NCI-H510A (cell line): ENCODE measurements at places on chromosomes 7 and 10.
A peak's percentile ranks its signal among the peaks of the same experiment; 100 is the strongest.

DNA sequence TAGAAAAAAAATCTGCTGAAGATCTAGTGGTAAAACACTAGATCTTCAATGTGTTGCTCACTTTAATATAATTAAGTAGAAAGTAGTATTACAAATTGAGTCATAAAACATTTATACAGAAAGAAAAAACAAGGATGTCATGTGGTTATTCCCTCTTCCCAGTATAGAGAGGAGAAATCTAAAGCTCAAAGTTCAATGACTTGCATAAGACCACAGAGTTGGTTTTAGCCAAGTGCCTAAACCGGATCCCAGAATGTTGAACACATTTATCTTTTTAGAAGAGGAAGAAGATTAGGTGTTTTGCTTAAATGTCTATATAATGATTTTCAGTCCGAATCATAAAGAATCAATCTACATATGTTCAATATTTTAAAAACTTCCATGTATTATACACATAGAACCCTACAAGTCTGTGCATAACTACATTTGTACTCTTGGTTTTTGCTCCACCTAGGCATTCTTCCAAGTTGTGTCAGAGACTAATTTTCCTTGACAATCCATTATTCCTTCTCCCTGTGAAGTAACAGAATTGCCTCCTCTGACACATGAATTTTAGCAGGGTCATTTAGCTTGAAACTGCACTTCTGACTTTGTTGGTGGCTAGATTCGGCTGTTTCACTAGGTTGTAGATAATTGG is 389.2 kb downstream of the MAGI2 start:
- no peak for DNase-seq

DNA sequence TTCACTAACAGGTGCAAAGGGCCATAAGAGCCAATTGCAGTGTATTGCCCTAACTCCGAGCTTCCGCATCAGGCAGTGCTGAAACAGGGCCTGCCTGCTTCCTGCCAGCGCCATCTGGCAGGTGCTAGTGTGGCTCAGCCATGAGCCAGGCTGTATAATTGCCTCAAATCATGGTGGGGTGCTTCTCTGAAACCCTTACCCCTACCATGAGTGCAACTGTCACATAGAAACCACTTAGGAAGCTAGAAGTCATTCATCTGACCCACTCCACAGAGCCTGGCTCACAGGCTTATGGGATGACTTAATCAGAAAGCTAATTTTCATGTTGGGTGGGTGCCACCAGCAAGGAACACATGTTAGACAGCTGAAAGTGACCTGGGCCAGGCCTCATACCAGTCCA is 133.3 kb upstream of the LAMB4 start:
- peak; percentile 63 for DNase-seq

DNA sequence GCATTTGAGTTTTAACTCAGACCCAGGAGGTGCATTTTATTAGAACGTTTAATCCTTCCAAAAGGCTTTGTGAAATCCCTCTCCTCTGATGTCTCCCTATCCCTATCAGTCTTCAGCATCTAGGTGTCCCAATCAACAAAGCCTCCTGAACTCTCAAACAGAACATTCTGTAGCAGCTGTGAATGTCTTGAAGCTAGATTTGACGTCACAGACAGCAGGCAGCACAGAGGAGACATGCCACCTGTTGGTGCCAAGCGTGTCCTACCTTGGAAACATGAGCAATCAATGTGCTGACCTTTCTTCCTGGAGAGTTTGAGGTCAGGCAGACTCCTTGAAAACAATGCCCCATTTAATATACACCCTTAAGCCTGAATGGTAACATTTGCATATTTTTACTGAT is 125.5 kb downstream of the RNLS start:
- no peak for DNase-seq

GRCh38 chr10:1070919-1071318 is 14.7 kb downstream of the WDR37 start:
- no peak for DNase-seq

DNA sequence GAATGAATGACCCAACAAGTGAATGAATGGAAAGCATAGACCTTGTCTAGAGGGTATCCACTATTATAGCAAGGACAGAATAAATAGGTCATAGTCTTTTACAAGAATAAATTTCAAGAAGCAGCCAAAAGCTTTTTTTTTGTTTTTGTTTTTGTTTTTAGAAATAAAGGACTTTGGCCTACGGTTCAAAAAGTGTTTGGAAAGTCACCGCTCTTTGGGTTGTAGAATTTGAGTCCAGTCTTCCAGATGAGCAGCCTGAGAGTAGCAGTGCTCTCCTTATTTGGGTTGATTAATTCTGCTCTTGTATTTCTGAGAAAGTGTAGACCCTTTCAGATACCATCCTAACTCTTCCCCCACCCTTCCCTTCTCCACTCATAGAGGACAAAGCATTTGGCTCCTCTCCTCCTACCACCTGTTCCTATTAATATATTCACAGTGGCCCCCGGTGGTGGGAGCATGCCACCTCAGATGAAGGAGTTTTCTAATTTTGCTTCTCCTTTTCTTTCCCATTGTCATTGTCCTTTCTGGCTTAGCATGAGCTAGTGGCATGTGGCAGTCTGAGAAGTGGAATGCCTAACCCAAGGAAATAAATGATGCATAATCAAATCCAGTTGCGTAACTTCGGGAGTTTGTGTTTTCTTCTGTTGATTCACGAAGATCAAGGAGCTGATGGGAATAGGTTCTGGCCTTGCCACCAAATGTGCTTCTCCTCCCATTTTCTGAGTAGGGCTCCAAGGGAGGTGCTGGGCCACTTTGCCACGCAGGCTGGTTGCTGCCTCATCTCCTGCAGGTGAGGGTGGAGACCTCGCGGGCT is 114.7 kb downstream of the CHN2 start:
- DNase-seq = no peak

DNA sequence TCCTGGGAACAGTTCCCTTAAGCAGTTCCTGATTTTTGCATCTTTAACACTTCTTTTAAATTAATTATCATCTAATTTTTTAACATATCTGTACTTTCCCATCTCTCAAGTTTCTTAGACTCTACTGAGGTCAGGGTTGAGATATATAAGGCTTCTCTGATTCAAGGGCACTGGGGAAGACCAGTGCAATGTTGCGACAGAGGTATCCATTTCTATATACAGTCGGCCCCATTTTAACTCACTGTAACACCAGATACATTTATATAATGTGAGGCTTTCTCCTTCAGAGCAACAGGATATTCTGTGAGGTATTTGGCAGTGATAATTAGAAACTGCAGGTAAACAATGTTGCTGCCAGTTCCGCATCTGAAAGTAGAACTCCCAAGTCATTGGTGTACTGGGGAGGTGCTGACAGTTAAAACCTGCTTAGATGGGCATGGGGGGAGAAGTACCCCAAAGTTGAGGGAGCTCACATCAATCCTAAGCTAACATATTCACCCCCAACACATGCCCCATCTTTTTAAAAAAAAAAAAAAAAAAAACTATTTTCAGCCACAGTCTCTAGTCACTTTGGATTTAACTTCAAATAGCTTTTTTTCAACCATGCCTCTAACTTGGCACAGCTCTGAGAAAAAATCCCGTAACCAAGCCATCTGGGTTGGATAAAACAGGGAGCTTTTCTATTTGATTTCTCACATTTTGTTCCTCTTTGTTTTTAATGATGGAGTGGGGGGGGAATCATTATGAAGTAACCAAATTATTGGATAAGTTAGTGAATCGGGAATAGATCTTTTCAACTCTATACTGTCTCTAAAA is 62.9 kb downstream of the REEP3 start:
- DNase-seq = no peak

DNA sequence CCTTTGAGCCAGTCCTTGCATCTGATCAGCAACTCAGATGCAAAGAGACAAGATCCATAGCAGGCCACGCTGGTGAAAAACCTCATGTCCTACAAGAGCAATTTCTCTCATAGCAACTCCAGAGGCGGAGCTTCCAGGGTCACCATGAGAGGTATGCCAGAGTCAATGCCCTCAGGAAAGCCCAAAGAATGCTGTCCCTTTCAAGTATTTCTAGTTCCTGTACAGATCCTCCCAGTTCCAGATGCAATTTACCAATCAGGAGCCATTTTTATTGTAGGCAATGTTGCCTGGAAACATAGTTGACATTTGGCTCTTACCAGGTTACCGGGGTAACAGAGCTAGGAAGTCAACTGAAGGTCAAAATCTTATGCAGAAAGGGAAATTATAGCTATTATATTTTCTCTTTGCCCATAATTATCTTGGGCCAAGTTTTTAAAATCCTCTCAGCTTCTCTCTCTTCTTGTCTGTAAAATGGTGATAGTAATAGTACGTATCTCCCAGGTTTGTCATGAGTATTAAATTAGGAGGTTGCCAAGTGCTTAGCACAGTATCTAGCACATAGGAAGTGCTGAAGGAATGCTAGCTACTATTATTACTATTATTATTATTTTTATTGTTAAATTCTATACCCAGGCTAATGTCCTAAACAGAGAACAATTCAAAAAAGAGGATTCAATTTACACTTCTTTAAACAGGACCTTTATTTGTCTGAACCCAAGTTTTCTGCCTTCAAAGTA is 46.3 kb upstream of the TM9SF3 start:
- DNase-seq = peak; percentile 22

DNA sequence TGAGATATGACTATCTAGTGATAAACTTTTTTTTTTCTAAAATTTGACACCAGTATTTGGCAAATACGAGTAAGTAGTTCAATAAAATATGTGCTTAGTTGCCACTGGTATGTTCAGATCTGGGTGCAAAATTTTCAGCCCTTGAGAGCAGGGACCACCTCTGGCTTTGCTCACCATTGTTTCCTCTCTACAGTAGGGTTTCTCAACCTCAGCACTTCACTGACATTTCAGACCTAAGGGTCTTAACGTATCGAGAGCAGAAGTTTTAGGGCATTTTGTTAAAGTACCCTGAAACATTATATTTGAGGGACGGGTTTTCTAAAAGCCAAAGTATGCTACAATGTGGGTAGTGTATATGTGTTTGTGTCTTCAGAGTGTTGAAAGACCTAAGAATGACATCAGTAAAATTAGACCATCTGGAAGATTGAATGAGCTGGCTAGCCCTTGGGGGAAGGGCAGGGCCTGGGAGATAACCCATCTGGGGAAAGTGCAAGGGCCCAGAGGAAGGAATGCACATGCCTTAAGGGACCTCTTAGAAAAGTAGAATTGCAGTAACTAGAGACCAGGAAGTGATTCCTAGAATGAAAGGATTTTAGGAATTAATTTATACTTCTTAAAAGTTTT is 11.8 kb downstream of the BZW2 start:
- no peak for DNase-seq

DNA sequence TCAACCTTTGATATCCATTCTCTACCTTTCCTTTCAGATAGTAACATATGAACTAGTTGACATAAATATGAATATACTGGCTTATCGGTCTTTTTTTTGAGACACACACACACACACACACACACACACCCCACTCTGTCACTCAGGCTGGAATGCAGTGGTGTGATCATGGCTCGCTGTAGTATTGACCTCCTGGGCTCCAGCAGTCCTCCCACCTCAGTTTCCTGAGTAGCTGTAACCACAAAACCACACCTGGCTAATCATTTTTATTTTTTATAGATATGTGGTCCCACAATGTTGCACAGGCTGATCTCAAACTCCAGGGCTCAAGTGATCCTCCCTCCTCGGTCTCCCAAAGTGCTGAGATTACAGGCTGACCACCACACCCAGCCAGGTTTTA is 14.2 kb upstream of the NT5C3A start:
- DNase-seq = no peak

GRCh38 chr7:83451501-83452045 is 197.4 kb downstream of the SEMA3E start:
- DNase-seq = no peak

DNA sequence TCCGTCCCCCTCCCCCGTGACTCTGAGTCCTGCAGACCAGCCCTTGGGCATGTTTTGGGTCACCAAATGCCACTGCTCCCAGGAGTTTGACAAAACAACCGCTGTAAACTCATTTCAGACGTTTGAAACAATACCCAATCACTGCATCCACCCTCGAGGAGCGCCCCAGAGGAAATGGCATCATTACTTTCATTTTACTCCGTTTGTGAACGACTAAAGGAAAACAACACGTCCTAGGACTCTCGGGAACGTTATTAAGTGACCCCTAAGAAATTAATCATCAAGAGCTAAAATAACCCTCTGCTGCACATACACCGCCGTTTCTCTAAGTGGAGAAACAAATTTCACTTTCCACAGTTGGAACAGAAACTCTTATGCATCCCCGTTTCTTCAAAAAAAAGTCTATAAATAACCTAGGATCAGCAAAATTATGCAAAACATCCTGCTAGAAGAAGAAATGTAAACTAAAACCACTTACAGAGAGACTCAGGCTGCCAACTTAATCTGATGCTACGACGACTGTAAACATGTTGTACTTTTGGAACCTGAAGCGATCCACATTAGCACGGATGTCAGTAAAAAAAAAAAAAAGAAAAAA is 109.9 kb upstream of the EFCAB10 start:
- DNase-seq = no peak

- DNase-seq = no peak
These were observed 213.3 kb upstream of the IGFBP3 start for GRCh38 chr7:46134385-46134784.

GRCh38 chr7:121545418-121545817 is 149.3 kb upstream of the FAM3C start:
- no peak for DNase-seq

- no peak for DNase-seq
These were observed 127.8 kb upstream of the LANCL2 start for GRCh38 chr7:55237156-55237893.
